ENCODE measurements at places on chromosomes 4 and X. TPM values are rescaled to one million over a fixed set of nuclear protein-coding genes. Genes with fewer than 3 reads are reported as not detected.
A peak's percentile ranks its signal among the peaks of the same experiment; 100 is the strongest.

DNA sequence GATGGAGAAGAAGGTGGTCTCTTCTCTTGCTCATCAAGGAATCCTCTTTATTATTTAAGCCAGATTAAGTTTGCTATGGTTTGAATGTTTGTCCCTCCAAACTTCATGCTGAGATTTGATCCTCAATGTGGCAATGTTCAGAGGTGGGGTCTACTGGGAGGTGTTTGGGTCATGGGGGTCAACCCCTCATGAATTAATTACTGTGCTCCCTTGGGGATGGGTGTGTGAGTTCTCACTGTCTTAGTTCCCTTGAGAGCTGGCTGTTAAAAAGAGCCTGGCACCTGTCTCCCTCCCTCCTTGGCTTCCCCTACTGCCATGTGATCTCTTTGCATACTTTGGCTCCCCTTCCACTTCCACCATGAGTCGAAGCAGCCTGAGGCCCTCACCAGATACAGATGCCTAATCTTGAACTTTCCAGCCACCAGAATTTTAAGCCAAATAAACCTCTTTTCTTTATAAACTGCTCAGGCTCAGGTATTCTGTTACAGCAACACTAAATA is 36.0 kb upstream of the CD38 start:
- no peaks in the 10 kb centered on the region for H3K36me3 ChIP-seq
- no peaks in the 10 kb centered on the region for H3K4me1 ChIP-seq
- H3K27me3 ChIP-seq: no peaks in the 10 kb centered on the region
- H3K4me3 ChIP-seq: no peak overlapping the region

XPNPEP2 gene
- total RNA-seq: 3.9 TPM

MND1 gene
- 0.64 TPM for total RNA-seq

GRCh38 chrX:15881381-15881897 is 26.8 kb upstream of the AP1S2 start:
- no peaks in the 10 kb centered on the region for H3K4me1 ChIP-seq
- no peaks in the 10 kb centered on the region for H3K36me3 ChIP-seq
- peaks cover 53% of the 10 kb centered on the region for H3K27me3 ChIP-seq
- DNase-seq: no peak

DNA sequence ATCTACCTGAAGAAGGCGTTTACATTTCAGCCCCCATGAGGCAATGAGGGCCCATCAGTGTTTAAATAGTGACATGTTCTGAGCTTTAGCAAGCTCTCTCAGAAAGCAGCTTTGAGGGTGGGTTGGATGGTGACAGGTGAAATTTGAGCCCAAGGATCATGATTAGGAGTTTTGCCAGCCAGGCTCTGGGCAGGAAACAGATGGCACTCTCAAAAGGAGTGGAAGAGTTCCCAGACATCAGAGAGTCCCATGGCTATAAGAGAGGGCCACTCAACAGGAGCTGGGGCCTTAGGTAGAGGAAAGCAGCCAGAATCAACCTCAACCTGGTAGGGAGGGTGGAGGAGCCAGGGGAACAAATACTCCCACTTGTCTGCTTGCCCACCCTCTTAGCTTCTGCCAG is 499.8 kb downstream of the MID1IP1 start:
- no peaks in the 10 kb centered on the region for H3K27me3 ChIP-seq
- H3K4me1 ChIP-seq: no peaks in the 10 kb centered on the region
- no peak for DNase-seq
- H3K4me3 ChIP-seq: no peak overlapping the region
- no peaks in the 10 kb centered on the region for H3K36me3 ChIP-seq

GRCh38 chr4:13830449-13830848 is 202.9 kb upstream of the BOD1L1 start:
- H3K27me3 ChIP-seq: no peaks in the 10 kb centered on the region
- no peaks in the 10 kb centered on the region for H3K36me3 ChIP-seq
- no peak overlapping the region for H3K27ac ChIP-seq
- H3K4me1 ChIP-seq: no peaks in the 10 kb centered on the region
- DNase-seq: no peak

DNA sequence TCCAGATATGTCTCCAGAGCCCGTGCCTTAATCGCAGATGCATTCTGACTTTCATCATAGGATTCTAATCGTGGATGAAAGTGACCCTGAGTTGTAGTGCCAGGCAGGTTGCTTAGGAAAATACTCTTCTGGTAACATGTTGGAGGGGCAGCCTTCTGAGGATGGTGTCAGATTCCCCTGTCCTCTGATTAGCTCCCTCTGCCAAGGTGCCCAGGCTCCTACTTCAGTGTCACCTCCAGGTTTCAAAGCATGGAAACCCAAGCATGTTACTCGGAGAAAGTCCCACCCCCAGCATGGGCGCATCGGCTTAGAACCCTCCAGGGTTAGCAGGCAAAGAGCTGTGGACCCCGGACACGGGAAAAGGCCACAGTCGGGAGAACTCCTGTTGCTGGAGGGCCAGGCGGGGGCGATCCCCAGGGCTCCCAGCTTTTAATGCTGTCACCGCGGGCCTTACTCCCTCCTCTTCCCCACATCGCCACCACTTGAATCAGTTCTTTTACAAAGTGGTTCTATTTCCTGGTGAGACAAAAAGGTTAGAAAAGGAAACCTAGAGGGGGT is 44.5 kb downstream of the TRIM2 start:
- H3K4me1 ChIP-seq: no peaks in the 10 kb centered on the region
- no peak for DNase-seq
- H3K36me3 ChIP-seq: no peaks in the 10 kb centered on the region
- H3K27ac ChIP-seq: peak overlapping the region; percentile 92
- H3K27me3 ChIP-seq: no peaks in the 10 kb centered on the region

DNA sequence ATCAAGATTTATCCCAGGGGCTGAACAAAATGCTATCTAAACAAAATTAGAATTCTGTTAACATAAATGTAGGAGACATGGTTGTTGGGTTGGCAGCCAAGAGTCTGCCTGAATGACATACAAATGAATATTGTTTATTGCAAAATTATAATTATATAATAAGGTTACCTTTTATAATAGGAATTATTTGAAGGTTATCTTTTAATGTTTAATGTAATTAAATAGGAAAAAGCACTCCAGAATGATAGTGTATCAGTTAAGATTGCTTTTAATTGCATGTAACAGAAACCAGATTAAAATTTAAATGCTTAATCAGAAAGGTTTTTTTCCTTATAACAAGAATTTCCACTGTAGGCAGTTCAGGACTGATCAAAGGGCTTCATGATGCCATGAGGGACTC is 42.0 kb upstream of the STPG2 start:
- no peaks in the 10 kb centered on the region for H3K36me3 ChIP-seq
- no peak overlapping the region for H3K27ac ChIP-seq
- no peaks in the 10 kb centered on the region for H3K27me3 ChIP-seq
- no peak for DNase-seq

DNA sequence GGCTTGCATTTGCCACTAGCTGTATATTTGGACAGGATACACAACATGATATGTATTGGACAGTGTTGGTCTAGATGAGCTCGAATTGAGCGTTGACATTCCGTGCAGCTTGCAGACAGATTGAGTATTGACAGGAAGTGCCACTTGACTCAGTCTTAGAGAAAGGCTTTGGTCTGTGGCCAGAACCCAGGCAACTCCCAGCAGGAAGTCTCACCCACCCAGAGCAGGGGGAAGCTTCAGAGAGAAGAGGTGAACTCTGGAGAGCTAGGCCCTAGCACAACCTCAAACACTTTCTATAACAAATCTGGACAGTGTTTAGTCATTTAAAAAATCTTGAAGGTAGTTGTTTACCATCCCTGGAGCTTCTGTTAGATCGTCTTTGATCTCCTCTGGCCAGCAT is 280.5 kb downstream of the FBXW7 start:
- no peaks in the 10 kb centered on the region for H3K27me3 ChIP-seq
- DNase-seq: no peak
- no peaks in the 10 kb centered on the region for H3K4me1 ChIP-seq
- no peaks in the 10 kb centered on the region for H3K36me3 ChIP-seq
- H3K27ac ChIP-seq: no peak overlapping the region
- H3K4me3 ChIP-seq: no peak overlapping the region

DNA sequence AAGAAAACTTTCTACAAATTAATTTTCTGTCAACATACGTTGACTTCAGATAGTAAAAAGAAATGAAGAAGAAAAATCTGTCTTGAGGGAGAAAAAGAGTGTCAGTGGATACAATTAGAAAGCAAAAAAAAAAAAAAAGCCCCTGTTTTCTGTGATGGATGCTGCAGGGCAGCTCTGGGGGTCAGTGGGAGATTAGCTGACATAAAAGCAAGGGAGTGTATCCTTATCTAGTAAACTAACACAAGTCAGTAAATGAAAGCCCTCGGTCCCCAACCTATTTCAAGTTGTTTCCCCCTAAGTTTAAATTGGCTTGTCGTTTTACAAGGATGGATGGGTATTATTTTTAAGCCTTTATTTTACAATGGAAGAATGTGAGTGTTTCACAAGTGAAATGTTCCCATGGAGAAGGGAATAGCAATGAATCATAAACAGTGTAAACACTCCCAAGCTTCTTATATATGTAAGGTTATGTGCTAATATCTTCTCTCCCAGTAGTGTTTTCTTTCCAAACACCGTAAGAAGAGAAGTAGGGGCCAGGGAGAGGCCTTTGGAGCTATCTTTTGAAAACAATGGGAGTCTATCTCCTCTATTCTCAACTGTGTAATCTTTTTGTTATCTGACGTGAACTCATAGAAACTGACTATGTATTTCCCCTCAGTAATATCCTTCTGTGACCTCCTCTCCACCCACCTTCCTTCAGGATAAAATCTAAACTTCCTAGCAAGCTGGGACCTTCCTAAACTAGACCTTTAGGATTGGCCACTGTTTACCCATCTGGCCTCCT is 347.7 kb downstream of the FBXO8 start:
- no peak for DNase-seq
- no peaks in the 10 kb centered on the region for H3K27me3 ChIP-seq
- no peak overlapping the region for H3K27ac ChIP-seq
- H3K36me3 ChIP-seq: no peaks in the 10 kb centered on the region
- H3K4me3 ChIP-seq: no peak overlapping the region

TET2 gene
- 37.3 TPM for total RNA-seq

DNA sequence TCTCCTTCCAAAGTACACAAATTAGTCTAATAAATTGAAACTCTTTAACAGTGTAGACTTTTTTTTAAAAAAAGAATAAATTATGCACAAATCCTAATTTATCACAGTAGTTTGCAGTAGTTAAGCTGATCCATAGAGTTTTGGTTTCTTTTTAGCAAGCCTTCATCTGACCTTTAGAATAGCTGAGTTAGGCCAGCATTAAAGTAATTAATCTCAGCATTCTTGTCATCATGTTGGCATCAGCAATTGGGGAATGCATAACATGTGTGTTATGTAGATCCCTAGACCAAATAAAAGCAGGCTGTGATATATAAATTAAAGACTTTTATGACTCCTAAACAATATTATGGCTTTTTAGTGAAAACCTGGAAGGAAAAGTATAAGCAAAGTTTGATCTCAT is 426.5 kb upstream of the PABPC4L start:
- H3K27ac ChIP-seq: no peak overlapping the region
- H3K27me3 ChIP-seq: no peaks in the 10 kb centered on the region
- H3K4me1 ChIP-seq: no peaks in the 10 kb centered on the region

GRCh38 chrX:23885803-23886202 is 21.9 kb downstream of the APOO start:
- H3K27ac ChIP-seq: no peak overlapping the region
- H3K36me3 ChIP-seq: no peaks in the 10 kb centered on the region
- no peaks in the 10 kb centered on the region for H3K4me1 ChIP-seq

DNA sequence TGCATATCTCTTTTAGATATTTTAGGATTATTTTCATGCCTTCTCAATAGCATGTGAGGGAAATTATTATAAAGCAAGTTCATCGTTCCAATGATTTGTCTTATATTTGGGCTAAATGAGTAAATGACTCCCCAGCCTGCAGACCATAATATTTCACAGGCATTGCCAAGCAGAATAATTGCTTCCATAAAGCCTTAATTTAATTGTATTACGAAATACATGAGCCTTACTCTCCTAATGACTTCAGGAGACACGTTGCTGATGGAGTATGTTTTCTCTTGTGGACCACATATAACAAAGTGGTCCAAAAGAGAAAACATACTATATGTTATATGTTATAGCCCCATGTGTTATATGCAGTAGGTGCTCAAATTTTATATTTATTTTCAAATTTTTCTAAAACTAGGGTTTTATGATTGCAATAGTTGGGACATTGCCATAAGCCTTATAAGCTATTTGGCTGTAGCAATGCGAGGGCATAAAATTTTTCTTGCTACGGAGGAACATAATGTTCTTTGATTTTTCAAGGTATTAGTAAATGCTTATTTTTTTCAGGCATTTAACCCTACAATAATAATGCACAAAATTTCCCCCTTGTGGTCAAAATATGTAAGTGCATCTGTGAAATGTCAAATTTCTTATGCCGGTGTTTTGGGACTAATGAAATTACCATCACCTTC is 26.2 kb upstream of the TMPRSS11D start:
- H3K27me3 ChIP-seq: no peaks in the 10 kb centered on the region
- H3K4me3 ChIP-seq: no peak overlapping the region
- no peaks in the 10 kb centered on the region for H3K36me3 ChIP-seq
- no peak for DNase-seq
- no peak overlapping the region for H3K27ac ChIP-seq
- no peaks in the 10 kb centered on the region for H3K4me1 ChIP-seq

SYTL4 gene
- 19.3 TPM for total RNA-seq

SMPX gene
- not detected for total RNA-seq

GRCh38 chrX:41265615-41266014 is 68.3 kb upstream of the DDX3X start:
- DNase-seq: no peak
- peak overlapping the region; percentile 8 for H3K4me3 ChIP-seq
- H3K4me1 ChIP-seq: no peaks in the 10 kb centered on the region
- peaks cover 20% of the 10 kb centered on the region for H3K27me3 ChIP-seq
- no peak overlapping the region for H3K27ac ChIP-seq

DNA sequence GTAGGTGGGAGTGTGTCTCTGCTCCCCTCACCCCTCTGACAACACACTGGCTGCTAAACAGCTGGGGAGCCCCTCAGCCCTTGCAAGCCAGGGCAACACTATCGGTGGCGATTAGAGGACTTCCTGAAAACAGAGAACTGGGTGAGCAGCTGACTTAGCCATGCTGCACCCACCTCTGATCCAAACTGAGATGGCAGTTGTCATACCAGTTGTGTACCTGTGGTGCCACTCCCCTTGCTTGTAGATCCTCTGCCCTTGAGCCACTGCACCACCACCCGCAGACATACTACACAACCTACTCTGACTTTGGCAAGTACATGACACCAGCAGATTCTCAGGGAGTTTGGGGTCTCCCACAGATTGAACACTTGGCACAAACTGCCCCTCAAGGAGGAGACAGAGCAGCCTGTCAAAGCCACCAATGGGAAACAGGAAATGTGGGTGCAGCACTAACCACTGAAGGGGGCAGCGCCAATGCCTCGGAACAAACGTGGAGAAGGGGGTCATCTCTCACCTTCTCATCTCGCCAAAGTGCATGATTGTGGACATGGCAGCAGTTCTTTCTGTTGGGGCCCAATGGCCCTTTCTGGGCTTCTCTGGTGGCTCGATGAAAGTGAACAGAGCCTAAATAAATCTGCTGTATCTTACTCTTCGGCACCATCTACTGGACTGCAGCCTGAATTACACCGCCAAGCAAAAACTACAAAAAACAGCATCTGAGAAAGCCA is 119.8 kb downstream of the NEK1 start:
- H3K27me3 ChIP-seq: no peaks in the 10 kb centered on the region
- H3K27ac ChIP-seq: no peak overlapping the region
- no peaks in the 10 kb centered on the region for H3K36me3 ChIP-seq
